ENCODE measurements at places on chromosomes 6 and 20.

DNA sequence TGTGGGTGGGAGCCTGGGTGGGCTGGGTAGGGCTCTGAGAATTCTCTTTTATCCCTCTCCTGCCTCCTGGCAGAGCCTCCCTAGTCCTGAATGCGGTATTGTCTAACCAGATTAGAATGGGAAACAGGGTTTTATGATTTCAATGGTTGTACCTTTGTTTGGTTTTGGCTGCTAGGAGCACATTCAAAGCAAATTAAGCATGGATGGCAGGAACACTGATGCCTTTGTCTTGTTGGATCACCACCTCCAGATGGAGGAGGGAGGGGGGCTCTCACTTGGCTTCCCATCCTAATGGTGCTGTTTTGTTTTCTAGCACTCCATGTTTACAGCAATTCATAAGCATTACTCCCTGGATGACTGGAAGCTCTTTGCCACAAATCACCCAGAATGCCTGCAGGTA is 11.6 kb downstream of the GMPR start:
- no peak for DNase-seq

GRCh38 chr20:48797275-48797825 is 30.4 kb downstream of the PREX1 start:
- no peak for DNase-seq

GRCh38 chr20:52083627-52084232 is 107.8 kb downstream of the ZFP64 start:
- peak; percentile 54 for DNase-seq

GRCh38 chr20:24452498-24453127 is 16.8 kb upstream of the SYNDIG1 start:
- DNase-seq, result no peak

DNA sequence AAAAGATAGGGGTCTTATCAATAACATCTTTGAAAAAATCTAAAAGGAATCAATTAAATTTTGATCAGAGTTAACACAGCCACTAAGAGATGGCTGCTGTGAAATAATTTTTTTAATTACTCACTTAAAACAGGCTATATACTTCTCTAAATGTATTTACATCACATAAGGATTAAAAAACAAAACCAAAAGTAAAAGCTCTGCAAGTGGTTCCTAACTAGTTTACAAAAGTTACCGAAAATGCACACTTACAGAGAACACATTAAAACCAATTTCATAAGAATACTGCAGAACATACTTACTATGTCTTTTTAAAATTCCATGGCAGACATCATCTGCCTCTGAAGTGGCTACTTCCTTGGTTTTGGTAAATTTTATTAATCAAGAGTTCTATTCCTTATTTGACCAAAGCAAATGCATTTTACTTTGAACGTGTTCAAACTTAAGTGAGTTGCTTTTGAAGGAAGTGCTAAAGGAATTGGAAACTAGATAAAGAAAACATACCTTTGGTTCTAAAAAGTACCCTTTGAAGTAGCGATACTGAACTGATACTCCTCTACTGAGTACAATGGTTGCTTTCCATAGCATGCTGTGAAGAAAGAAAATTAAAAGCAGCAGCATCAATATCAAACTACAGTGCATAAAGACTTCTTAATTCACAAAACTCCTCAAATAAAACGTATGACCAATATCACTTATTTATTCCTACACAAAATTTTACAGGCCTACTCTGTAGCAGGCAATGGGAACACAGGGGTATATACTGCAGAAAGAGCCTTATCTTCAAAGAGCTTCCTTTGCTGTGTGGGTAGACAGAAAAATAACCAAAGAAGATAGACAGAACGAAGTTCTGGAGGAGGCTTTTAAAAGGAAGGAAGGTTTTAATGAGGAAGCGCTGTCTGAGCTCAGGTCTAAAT is 157.1 kb upstream of the SHLD1 start:
- peak; percentile 43 for DNase-seq

DNA sequence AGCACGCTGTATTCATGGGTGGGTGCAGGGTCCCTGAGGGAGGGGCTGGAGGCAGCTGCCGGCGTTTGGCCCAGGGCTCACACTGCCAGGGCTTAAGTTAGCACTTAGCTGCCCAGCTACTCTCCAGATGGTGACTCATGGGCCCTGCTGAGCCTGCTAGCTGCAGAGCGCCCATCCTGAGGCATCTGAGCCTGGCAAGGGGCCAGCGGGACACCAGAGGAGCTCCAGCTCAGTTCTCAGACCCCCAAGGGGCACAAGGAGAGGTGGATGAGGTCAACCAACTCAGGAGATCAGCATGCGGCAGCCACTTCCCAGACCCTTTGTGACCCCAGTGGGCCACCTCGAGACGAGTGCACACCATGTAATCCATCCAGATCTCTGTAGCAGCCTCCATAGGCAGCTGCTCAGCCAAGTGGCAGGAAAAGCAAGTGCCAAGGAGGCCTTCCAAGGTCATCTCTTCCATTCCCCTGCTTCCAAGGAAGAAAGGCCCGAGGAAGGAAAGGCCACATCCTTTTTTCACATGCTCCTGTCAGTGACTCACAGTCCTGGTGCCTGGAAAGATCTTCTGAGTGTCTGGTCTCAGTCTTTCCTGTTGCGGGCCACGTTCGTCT is 35.3 kb downstream of the FOXP4 start:
- DNase-seq, result no peak

- no peak for DNase-seq
Observed at GRCh38 chr6:17728551-17729222, 22.0 kb upstream of the NUP153 start.

DNA sequence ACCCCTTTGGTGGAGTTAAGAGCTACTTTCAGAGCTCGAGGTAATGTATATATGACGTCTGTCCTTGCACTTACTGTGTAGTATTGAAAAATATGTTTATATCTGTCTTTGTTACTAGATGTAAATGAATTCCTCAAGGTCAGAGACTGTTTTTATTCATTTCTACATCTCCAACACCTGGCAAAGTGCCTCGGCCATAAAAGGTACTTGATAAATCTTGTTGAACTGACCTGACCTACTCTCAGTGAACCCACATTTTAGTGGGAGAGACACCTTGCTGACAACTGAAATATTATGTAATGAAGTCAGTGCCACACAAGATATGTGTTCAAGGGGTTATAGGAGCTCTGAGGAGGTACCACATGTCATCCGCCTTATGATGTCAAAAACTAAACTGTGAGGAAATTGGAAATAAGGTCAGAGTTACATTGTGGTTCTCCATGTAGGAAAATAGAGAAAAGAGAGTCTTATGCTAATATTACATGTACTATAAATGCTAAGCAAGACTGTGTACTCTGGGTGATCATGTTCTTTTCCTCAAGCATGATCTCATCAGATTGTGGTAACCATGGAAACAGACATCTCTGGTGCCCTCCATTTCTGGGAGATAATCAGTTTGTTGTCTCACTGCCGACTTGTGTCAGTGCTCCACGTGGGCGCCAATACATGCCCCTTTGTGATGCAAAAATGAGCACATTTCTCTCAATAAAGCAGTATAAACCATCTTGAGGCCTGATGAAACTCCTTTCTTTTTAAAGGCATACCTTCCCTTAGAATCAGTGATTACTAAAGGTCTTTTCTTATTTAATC is 5.7 kb upstream of the TMEM30A start:
- no peak for DNase-seq

- DNase-seq, result peak; percentile 90
Observed at GRCh38 chr6:26183581-26184366, 96.5 kb downstream of the HFE start.

GRCh38 chr6:121830736-121831135 is 395.3 kb downstream of the GJA1 start:
- no peak for DNase-seq

DNA sequence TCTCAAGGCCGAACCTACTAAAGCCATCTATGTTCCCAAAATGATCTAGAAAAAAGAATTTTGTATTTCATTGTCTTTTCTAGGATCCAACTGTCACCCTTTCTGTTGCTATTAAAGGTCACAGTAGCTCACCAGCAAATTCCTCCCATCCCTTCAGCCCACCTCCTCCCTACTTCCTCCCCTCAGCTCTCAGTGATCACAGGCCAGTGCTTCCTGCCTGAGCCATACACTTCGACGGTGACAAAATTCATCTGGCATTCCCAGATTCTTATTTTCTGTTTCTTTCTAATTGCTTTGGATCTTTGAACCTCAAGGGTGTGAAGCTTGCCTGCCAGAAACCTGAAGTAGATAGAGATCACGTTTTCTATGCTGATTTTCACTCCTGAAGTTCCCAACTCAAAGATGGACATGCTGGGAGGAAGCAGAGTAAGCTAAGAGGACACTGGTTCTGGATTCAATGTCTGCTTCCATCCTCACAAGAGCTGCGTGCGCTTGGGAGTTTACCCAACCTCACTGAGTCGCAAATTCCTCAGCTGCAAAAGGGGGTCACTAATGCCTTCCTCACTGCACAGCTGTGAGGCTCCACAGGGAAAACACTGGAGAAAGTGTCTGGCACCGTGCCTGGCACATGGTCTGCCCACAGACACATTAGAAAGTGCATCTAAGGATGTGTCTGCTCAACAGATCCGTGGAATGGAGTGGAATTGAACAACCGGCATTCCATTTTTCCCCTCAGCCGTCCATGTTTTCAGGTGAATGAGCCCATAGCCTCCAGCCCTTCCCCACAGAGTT is 34.5 kb downstream of the MDGA1 start:
- DNase-seq, result no peak

DNA sequence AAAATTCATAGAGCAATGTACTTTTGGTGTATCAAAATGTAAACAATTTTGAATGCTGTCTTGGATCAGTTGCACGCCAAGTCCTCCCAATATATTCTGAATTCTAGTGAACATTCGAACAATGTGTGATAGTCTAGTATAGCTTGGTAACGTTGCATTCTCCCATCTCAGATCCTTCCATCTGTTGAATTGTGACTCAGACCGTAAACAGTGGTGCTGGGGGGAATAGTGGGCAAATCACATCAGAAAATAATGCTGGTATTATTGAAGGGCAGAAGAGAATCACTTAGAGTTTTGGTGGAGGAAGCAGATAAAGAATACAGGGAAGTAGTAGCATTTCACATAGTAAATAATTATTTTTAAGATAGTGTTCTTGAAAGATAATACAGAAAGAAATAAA is 45.7 kb upstream of the PBOV1 start:
- no peak for DNase-seq

DNA sequence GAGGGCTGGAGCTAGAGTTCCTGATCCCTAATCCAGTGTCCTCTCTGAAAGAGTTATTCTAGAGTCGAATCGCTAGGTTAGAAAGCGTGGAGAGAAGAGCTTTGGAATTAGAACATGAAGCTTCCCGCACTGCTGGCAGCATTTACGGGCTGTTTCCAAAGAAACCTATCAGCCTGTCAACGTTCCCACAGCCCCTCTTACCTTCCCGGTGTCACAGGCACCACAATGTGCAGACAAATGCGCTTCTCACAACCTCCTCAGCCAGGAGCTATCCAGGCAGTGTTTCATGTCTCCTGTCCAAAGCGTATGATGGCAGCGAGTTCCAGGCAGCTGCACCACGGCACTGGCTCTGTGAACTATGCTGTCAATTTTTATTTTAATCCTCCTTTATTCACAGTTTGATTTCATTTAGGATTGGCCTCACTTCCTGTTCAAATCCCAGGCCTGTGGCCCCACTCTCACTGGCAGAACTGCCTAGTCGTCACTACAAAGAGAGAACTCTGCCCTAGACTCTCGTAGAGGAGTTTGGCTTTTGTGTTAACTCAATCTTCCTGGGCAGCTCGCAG is 322.8 kb upstream of the SOX4 start:
- DNase-seq, result no peak

DNA sequence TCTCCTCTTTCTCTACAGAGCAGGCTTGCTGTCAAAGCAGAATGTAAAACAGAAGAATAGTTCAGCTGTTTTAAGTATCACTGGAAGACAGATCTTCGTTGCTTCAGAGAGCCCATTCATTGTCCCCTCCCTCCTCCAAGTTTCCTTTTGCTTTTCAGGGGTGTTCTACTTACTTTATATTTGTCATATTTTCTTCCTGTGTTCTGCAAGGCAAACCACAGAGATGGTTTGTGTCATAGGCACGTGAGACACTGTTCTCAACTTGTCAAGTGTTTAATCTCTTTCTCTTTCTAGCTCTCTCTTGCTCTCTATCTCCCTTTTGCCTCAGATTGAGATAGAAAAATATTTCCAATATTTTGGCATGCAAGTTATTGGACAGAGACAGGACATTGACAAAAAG is 228.9 kb upstream of the DEFB112 start:
- no peak for DNase-seq

GRCh38 chr6:137705160-137706082 is 161.6 kb upstream of the TNFAIP3 start:
- peak; percentile 81 for DNase-seq

DNA sequence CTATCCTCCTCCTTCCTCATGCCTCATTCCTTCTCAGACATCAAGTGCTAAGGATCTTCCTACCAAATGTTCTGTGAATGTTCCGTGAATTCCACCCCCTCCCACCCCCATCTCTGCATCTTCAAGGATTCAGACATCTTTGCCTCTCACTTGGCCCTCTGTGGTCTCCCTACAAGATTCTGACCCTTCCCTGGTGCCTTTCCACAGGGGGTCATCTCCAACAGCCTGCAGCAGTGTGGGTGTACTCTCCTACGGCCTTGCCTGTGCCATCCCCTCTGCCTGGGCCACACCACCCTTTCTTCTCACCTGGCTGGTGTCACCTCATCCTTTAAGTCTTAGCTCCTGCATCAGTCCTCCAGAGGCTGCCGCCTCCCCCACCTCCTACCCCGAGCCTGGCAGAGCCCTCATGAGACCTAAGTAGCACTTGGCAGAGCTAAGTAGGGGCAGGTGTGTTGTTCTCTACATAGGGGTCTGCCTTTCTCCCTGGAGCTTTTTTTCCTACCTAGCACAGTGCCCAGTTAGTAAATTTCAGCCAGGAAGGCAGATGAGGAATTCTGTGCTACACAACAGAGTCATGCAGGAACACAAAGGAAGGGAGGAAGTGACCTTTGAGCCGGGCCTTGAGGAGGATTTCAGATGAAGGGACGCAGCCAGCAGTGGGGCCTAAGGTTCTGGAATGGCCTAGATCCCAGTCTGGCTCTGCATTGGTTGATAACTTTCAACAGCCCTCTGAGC is 43.1 kb downstream of the TM9SF4 start:
- DNase-seq, result no peak

GRCh38 chr6:121794630-121795029 is 359.2 kb downstream of the GJA1 start:
- no peak for DNase-seq

GRCh38 chr20:25054995-25055629 is 2.8 kb downstream of the ACSS1 start:
- no peak for DNase-seq

- DNase-seq, result no peak
Observed at GRCh38 chr6:20991910-20992309, 457.7 kb downstream of the CDKAL1 start.

- no peak for DNase-seq
Observed at GRCh38 chr6:149324428-149324827, 6.9 kb downstream of the TAB2 start.

Measured in CD4-positive, alpha-beta T cell treated with Interleukin-17A for 1 hour (primary cell).